Gastrocnemius medialis (tissue), 4 donors: ENCODE measurements at places on chromosomes 16 and 17. TPM values are rescaled to one million over a fixed set of nuclear protein-coding genes. Genes with fewer than 3 reads are reported as not detected.
A peak's percentile ranks its signal among the peaks of the same experiment; 100 is the strongest.

DNA sequence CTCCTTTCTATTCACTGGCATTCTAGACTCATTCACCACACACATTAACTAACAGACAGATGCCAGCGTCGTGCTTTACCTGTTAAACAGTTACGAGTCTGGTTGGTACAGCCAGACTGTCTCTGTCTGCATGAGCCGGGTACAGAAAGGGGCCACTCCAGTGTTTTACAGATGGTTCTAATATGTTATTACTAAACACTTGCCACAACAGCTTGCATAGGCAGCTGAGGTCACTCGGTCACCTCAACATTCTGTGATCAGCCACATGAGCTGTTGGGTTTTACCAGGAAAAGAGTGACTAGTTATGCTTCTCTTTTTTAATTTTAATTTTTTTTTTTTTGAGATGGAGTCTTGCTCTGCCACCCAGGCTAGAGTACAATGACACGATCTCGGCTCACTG lies 25.2 kb downstream of the CD300A start:
- H3K27me3 ChIP-seq: no peaks in the 10 kb centered on the region
- peaks cover 15% of the 10 kb centered on the region for H3K4me1 ChIP-seq
- DNase-seq: no peak
- peak overlapping the region; percentile 24 for H3K27ac ChIP-seq
- H3K4me3 ChIP-seq: no peak overlapping the region
- no peaks in the 10 kb centered on the region for H3K36me3 ChIP-seq

DNA sequence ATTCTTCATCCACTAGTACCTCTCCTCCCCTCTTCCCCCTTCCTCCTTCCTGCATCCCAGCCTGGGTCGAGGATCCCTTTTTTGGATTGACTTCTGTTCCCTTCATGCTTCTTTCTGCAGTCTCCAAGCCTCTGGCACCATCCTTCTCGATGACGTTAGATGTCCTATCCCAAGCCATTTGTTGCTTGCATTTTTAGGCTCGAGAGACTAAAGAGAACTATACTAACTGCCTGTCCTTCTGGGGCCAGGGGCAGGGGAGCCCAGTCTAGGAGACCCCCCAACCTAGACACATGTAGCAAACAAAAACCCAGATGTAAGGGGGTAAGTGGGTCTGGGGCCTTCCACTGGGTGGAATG lies 23.9 kb downstream of the UNK start:
- no peak overlapping the region for H3K4me3 ChIP-seq
- no peaks in the 10 kb centered on the region for H3K36me3 ChIP-seq
- H3K4me1 ChIP-seq: peaks cover 24% of the 10 kb centered on the region
- H3K27ac ChIP-seq: peak overlapping the region; percentile 79
- no peak for DNase-seq
- no peaks in the 10 kb centered on the region for H3K27me3 ChIP-seq

DNA sequence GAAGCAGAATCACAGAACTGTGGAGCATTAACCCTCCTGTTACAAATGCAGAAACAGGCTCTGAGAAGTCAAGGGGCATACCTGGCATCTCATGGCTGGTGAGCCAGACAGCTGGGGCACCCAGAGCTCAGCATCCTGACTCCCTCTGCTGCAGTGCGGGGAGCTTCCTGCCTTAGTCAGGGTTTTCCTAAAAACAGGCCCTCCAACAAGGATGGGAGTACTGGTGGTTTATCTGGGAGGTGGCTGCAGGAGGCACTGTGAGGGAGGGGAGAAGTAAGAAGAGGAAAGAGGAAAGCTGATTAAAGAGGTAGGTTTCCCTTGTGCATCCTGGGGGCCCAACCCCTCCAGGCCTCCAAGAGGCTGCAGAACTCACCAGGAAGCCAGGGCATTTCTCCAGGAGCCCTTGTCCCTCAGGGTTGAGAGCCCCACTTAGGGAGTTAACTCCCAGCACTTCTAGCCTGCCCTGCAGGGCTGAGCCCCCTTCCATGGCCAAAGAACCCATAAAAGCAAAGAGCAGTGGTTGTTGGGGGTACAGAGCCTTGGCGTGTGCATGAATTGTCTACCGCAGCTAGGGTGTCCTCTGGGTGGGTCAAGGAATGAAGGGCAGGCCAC lies 261.5 kb upstream of the RPL38 start:
- H3K4me1 ChIP-seq: no peaks in the 10 kb centered on the region
- H3K27ac ChIP-seq: no peak overlapping the region
- no peaks in the 10 kb centered on the region for H3K36me3 ChIP-seq
- H3K4me3 ChIP-seq: no peak overlapping the region
- no peak for DNase-seq

- H3K27ac ChIP-seq: no peak overlapping the region
- no peaks in the 10 kb centered on the region for H3K36me3 ChIP-seq
- no peaks in the 10 kb centered on the region for H3K4me1 ChIP-seq
- no peak overlapping the region for H3K4me3 ChIP-seq
- no peaks in the 10 kb centered on the region for H3K27me3 ChIP-seq
- no peak for DNase-seq
These were observed 262.6 kb upstream of the MYOCD start for GRCh38 chr17:12402963-12403622.

GRCh38 chr17:43695970-43696865 lies 34.5 kb upstream of the MEOX1 start:
- no peaks in the 10 kb centered on the region for H3K36me3 ChIP-seq
- H3K27me3 ChIP-seq: no peaks in the 10 kb centered on the region
- peak overlapping the region; percentile 12 for H3K27ac ChIP-seq
- peak; percentile 32 for DNase-seq

DNA sequence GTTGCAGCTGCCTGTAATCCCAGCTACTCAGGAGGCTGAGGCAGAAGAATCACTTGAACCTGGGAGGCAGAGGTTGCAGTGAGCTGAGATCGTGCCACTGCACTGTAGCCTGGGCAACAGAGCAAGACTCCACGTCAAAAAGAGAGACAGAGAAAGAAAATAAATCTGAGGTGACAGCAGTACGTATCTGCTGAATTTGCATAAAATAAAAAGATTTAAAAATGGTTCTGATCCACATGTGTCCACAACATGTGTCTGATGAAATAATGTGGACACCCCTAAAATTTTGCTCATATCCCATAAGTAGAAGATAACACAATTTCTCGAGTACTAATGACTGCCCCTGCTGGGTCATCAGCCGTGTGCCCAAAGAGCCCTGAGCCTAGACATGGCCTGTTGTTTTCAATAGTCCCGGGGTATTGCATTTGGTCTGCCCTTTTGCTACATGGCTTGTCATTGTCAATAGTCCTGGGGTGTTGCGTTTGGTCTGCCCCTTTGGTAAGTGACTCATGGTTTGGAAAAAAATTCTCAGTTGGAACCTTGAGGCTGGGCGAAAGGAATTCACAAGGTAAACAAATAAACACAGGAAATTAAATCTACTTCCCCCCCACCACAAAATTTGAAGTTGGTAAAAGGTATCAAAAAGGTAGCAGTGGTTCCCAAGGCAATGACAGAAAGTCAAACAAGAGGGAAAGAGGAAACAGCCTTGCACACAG lies 434.6 kb upstream of the MAF start:
- no peak overlapping the region for H3K27ac ChIP-seq
- no peaks in the 10 kb centered on the region for H3K27me3 ChIP-seq
- DNase-seq: no peak
- H3K4me3 ChIP-seq: no peak overlapping the region

GRCh38 chr16:71645450-71645849 lies 19.5 kb downstream of the MARVELD3 start:
- H3K4me1 ChIP-seq: no peaks in the 10 kb centered on the region
- H3K27me3 ChIP-seq: no peaks in the 10 kb centered on the region
- DNase-seq: no peak
- no peak overlapping the region for H3K4me3 ChIP-seq
- H3K36me3 ChIP-seq: no peaks in the 10 kb centered on the region

- no peaks in the 10 kb centered on the region for H3K36me3 ChIP-seq
- no peak overlapping the region for H3K27ac ChIP-seq
- peaks cover 11% of the 10 kb centered on the region for H3K27me3 ChIP-seq
- DNase-seq: no peak
These were observed 16.0 kb upstream of the ZNHIT3 start for GRCh38 chr17:36470499-36470898.

DNA sequence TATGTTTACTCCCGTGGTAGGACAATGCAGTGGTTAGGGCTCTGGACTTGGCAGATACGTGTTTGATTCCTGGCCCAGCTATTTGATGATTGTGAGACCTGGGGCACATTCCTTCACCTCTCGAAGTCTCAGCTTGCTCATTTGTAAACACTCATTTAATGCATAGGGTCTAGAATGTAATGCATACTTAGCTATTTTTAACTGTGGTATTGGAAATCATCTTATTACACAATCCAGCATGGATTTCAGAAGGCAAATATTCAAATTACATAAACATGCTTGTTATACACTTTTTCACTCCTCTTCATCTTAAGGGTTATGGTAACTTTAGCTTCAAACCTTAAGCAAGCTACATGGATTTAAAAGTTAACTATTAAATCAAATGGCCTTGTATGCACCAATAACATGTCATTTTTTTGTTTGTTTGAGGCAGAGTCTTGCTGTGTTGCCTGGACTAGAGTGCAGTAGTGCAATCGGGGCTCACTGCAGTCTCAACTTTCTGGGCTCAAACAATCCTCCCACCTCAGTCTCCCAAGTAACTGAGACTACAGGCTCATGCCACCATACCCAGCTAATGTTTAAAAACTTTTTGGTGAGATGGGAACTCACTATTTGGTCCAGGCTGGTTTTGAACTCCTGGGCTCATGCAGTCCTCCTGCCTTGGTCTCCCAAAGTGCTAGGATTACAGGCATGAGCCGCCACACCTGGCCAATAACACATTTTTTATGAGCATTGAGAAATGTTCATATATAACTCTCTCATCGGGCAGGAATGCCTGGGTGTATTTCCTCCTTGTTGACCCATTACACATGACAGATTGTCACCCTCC lies 52.5 kb downstream of the VAT1L start:
- H3K4me3 ChIP-seq: no peak overlapping the region
- no peak overlapping the region for H3K27ac ChIP-seq
- H3K27me3 ChIP-seq: no peaks in the 10 kb centered on the region
- DNase-seq: no peak
- H3K36me3 ChIP-seq: no peaks in the 10 kb centered on the region

GRCh38 chr16:75861311-75862097 lies 135.2 kb upstream of the CPHXL start:
- no peak for DNase-seq
- H3K4me3 ChIP-seq: no peak overlapping the region
- H3K27ac ChIP-seq: no peak overlapping the region
- H3K36me3 ChIP-seq: no peaks in the 10 kb centered on the region

DNA sequence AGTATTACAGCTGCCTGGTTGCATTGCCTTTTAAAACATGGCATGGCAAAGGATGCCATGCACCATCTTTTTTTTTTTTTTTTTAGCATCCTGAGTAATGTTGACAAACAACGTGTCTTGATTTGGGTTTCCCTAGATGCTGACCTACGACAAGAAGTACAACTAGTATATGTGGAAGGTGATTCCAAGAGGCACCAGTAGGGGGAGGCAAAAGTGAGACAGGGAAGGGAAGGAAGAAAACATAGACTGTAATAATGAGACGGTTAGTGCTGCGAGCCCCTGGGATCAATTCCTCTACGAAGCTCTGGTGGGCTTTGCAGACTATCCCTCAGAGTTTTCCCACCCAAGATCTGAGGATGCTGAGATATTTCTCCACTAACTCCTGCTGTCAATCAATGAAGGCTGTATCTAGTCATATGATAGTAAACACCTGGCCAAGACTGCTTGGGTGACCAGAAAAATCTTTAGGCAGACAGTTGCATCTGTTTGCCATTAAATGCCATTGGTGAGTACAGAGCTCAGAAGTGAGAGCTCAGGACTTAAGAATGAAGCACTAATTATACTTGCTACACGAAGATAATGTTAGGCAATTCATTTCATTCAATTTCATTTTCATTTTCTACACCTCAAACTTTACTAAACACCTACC lies 458.6 kb upstream of the GOT2 start:
- DNase-seq: no peak
- no peaks in the 10 kb centered on the region for H3K4me1 ChIP-seq
- H3K27ac ChIP-seq: no peak overlapping the region
- H3K36me3 ChIP-seq: no peaks in the 10 kb centered on the region
- no peaks in the 10 kb centered on the region for H3K27me3 ChIP-seq
- H3K4me3 ChIP-seq: no peak overlapping the region

DNA sequence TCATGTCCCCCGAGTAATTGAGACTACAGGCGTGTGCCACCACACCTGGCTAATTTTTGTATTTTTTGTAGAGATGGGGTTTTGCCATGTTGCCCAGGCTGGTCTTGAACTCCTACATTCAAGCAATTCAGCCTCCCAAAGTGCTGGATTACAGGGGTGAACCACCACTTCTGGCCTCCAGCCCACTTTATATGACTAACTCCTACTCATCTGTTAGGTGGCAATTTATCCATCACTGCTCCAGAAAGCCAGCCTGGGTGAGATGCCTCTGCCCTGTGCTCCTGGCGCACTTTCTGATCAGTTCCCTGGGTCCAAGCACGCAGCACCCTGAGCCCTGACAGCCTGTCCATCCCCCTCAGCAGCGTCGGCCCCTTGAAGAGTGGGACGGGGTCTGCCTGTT lies 29.4 kb downstream of the ADAM11 start:
- H3K27me3 ChIP-seq: no peaks in the 10 kb centered on the region
- H3K27ac ChIP-seq: no peak overlapping the region
- H3K4me3 ChIP-seq: no peak overlapping the region
- H3K4me1 ChIP-seq: no peaks in the 10 kb centered on the region
- H3K36me3 ChIP-seq: no peaks in the 10 kb centered on the region

The KCNAB3 gene
- not detected for total RNA-seq

The KRT36 gene
- total RNA-seq: not detected
